ENCODE measurements at places on chromosomes 3 and 15. TPM values are rescaled to one million over a fixed set of nuclear protein-coding genes. Genes with fewer than 3 reads are reported as not detected.

DNA sequence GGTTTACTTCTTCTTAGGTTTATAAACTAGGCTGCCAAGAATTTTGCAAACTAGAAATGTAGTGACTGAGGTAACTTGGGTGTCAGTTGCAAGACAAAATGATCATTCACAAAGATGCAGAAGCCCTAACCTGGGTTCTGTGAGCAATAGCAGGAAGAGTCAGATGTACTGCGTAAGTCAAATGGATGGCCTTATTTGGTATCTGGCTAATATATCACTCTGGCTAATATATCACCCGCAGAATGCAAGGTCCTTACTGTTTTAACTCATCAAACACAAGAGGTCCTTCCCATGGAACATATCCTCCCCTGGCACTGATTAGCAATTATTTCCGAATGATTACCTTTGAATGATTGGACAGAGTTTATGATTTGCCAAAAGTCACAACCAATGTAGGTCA lies 37.4 kb downstream of the RBMS3 start:
- H3K27me3 ChIP-seq = no peaks in the 10 kb centered on the region
- H3K4me1 ChIP-seq = no peaks in the 10 kb centered on the region
- H3K36me3 ChIP-seq = no peaks in the 10 kb centered on the region
- H3K27ac ChIP-seq = no peak overlapping the region
- DNase-seq = no peak

FAM3D gene
- total RNA-seq = not detected

DNA sequence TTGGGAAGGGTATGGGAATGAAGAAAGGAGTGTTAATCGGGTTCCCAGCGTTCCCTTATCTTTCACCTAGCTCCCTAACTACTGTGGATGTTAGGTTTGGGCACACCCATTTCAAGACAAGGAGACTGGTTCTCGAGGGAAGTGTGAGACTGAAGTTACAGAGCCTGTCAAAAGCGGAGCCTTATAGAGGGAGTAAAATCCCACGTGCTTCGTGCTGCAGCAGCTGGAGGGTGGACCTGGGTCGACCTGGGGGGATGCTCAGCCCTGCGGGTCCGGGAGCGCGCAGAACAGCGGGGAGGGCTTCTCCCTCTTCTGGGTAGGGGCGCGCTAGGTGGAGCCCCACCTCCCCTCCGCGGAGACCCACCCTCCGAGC lies 314 bp upstream of the TMED3 start:
- H3K4me3 ChIP-seq = peak overlapping the region; percentile 64
- H3K4me1 ChIP-seq = no peaks in the 10 kb centered on the region
- H3K36me3 ChIP-seq = no peaks in the 10 kb centered on the region
- no peak overlapping the region for H3K27ac ChIP-seq

- no peaks in the 10 kb centered on the region for H3K4me1 ChIP-seq
- no peak overlapping the region for H3K4me3 ChIP-seq
- H3K36me3 ChIP-seq = no peaks in the 10 kb centered on the region
- no peak for DNase-seq
- H3K27ac ChIP-seq = no peak overlapping the region
Measured at GRCh38 chr15:87387766-87388165, 868.8 kb downstream of the NTRK3 start.

DNA sequence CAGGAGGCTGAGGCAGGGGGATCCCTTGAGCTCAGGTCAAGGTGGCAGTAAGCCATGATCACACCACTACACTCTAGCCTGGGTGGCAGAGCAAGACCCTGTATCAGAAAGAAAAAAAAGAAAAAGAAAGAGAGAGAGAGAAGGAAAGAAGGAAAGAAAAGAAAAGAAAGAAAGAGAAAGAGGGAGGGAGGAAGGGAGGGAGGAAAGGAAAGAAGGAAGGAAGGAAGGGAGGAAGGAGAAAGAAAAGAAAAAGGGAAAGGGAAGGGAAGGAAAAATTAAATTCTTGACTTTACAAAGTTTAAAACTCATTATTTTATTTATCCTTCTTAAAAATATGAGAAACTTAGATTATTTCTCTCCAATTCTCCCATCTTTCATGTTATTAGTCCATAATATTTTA lies 17.1 kb upstream of the IDH2 start:
- DNase-seq = no peak
- peaks cover 3% of the 10 kb centered on the region for H3K4me1 ChIP-seq
- no peaks in the 10 kb centered on the region for H3K27me3 ChIP-seq
- H3K36me3 ChIP-seq = no peaks in the 10 kb centered on the region

CLDN11 gene
- total RNA-seq = 4.4 TPM

DNA sequence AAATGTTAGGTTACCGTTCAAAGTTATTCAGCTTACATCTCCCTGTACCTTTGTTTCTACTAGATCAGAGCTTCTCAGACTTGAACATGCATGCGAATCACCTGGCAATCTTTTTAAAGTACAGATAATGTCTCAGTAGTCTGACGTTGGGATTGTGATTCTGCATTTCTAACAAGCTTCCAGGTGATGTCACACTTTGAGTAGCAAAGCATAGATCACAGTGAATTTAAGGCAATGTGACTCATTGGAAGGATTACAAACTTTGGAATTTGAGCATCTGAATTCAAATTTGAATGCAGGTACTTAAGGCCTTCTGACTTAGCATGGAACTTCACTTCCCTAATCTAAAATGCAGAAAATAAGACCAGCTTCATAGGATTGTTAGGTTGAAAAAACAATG lies 10.8 kb upstream of the ZMAT3 start:
- no peaks in the 10 kb centered on the region for H3K36me3 ChIP-seq
- no peak overlapping the region for H3K4me3 ChIP-seq
- no peak overlapping the region for H3K27ac ChIP-seq
- no peak for DNase-seq

GRCh38 chr3:12566976-12567375 lies 10.1 kb downstream of the MKRN2 start:
- no peaks in the 10 kb centered on the region for H3K27me3 ChIP-seq
- no peak overlapping the region for H3K27ac ChIP-seq
- no peak for DNase-seq
- no peaks in the 10 kb centered on the region for H3K4me1 ChIP-seq
- H3K36me3 ChIP-seq = peaks cover 5% of the 10 kb centered on the region

- H3K36me3 ChIP-seq = no peaks in the 10 kb centered on the region
- no peaks in the 10 kb centered on the region for H3K4me1 ChIP-seq
- no peaks in the 10 kb centered on the region for H3K27me3 ChIP-seq
- no peak overlapping the region for H3K4me3 ChIP-seq
- DNase-seq = no peak
Measured at GRCh38 chr3:112794622-112795172, 52.0 kb downstream of the CD200R1L start.

- no peaks in the 10 kb centered on the region for H3K4me1 ChIP-seq
- H3K36me3 ChIP-seq = no peaks in the 10 kb centered on the region
- no peak for DNase-seq
- no peak overlapping the region for H3K4me3 ChIP-seq
- no peak overlapping the region for H3K27ac ChIP-seq
Measured at GRCh38 chr3:9260305-9260704, 10.9 kb upstream of the SRGAP3 start.

GRCh38 chr3:4794798-4795197 lies 184.4 kb upstream of the BHLHE40 start:
- no peaks in the 10 kb centered on the region for H3K4me1 ChIP-seq
- H3K36me3 ChIP-seq = no peaks in the 10 kb centered on the region
- H3K4me3 ChIP-seq = no peak overlapping the region
- H3K27ac ChIP-seq = no peak overlapping the region
- H3K27me3 ChIP-seq = no peaks in the 10 kb centered on the region

DNA sequence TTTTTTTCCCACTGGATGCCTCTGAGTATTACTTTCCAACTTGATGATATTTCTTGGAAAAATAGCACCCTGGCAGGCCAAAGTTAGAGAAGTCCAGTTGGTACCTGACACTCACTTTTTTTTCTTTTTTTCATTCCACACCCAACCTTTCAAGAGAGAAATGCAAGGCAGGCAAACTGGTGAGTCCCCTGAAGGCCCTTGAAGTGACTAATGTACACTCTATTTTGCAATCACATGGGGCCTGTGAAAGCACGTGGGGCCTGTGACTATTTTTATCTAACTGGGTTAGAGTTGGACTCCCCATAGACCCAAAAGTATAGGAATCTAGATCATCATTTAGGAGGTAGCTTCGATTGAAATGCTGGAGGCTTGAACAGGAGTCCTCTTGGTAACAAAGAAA lies 316.7 kb downstream of the CHL1 start:
- no peaks in the 10 kb centered on the region for H3K27me3 ChIP-seq
- H3K36me3 ChIP-seq = no peaks in the 10 kb centered on the region
- DNase-seq = no peak
- no peak overlapping the region for H3K27ac ChIP-seq

DNA sequence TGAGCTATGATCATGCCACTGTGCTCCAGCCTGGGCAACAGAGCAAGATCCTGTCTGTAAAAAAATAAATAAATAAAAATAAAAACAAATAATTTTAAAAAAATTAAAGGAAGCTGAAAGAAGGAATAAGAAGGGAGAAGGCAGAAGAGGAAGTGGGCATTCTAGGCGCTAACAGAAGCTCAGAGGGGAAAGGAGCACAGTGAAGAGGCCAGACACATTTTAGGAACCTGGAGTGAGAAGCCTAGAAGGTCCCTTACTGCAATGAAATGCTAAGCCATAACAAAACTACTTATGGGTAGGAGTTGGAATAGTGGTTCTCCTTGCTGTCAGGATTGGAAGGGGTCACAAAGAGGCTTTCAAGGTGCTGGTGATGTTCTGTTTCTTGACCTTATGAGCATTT lies 64.0 kb downstream of the ITGB5 start:
- no peak overlapping the region for H3K27ac ChIP-seq
- no peak overlapping the region for H3K4me3 ChIP-seq
- H3K36me3 ChIP-seq = no peaks in the 10 kb centered on the region
- DNase-seq = no peak
- H3K27me3 ChIP-seq = no peaks in the 10 kb centered on the region
- peaks cover 5% of the 10 kb centered on the region for H3K4me1 ChIP-seq

DUOXA2 gene
- total RNA-seq = not detected

ONECUT1 gene
- 52.9 TPM for total RNA-seq

Measured in right lobe of liver (tissue), 6 donors.